ENCODE measurements at places on chromosomes 12 and 14.

DNA sequence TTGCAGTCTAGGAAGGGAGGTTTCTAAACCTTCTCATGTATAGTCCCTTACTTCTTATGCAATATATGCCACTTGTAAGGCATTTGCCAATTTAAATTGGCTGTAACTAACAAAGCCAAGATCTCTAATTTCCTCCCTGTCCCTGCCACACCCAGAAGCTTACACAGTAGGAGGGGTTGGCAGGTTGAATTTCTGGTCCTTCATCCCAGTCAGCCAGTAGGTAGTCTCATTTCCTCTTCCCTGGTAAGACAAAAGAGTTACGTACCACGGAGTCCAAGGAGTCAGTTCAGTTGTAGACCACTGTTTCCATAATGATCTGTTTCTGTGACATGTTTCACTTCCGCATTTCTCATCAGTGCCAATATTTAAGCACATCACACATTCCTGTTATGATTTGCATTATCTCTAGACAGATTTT is 47.0 kb upstream of the PLBD1 start:
- DNase-seq, result no peak

GRCh38 chr12:52907092-52907810 is 2.4 kb upstream of the KRT8 start:
- DNase-seq, result no peak

DNA sequence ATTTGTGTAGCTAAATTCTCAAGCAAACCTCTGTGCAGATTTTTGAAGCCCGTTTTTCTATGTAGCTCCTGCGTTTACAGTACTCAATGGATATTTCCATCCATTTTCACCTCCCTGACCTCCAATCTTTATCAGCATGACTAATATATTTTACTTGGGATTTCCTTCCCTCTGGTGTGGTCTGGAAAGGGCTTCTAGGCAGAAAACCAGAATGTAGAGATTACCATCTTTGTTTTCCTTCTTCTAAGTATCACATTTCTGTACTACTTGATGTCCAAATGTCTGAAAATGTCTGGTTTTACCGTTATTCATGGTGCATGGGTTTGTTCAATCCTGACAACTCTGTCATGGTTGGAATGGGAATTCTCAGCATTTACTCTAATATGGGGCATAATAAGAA is 907.6 kb upstream of the FLRT2 start:
- no peak for DNase-seq

DNA sequence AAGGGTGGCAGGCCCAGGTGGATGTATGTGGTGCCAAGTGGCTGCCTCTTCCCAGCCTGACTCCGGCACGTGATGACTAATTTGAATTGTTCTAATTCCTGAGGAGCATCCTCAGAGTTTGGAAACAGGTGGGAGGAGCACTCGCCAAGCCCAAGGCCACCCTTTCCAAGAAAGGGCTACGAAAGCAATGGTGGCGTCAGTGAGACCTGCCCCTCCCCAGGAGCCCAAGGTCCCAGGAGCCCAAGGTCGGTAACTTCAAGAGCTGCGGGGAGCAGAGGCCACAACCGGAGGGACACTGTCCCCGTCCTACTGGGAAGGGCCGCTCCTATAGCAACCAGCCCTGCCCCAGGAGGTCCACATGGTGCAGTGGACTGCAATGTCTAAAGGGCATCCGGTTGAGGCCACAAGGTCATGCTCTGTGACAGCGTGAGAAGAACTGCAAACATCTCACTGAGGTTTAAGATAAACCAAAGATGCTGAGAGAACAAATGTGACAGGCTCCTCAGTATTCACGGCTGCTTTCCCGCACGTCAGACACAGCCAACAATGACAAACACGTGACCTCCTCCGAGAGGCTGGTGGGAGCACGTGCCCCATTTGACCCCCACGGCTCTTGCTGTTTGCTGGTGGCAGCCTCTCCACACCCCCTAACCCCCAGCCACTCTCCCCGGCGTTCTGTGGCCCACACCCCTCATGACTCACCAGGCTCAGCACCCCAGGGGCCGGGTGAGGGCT is 79.6 kb downstream of the ITPK1 start:
- no peak for DNase-seq

DNA sequence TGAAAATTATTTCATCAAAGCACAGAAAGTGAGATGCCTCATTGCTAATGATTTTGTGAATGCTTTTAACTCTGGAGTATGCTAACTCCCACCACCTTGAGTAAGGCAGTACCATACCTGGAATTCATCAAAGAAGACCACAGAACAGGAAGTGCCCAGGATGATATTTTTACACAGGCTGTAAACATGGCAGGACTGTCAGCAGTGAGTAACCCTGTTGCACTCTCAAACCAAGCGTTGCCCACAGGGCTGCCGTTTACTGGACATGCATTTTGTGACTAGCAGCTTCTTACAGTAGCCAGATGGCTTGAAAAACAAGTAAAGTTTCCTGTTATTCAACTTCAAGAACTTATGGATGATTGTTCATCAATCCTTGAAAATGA is 42.4 kb downstream of the RALGAPA1 start:
- no peak for DNase-seq

DNA sequence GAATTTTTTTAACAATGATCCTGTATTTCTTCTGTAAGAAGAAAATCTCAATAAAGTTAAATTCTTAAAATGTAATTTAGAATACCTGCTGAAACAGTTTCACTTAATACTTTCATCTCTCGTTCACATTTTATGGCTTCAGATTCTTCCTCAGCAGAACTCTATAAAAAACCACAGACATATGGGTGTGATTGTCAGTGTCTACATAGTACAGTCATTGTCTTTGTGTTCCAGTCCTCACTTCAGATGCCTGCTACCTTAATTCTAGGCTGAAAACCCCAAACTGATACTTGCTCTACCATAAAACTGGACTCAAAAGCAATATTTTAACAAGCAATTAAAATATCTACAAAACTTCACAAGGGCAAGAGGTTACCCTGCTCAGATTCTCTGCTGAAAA is 71.8 kb downstream of the DNAI7 start:
- no peak for DNase-seq

GRCh38 chr14:34439090-34439489 is 22.9 kb downstream of the SPTSSA start:
- no peak for DNase-seq
